Stimulated activated CD8-positive, alpha-beta memory T cell treated with anti-CD3 and anti-CD28 coated beads, Interleukin-15, amount 100 ng/mL, for 1 hour (primary cell): ENCODE measurements at places on chromosomes 12 and 14.

DNA sequence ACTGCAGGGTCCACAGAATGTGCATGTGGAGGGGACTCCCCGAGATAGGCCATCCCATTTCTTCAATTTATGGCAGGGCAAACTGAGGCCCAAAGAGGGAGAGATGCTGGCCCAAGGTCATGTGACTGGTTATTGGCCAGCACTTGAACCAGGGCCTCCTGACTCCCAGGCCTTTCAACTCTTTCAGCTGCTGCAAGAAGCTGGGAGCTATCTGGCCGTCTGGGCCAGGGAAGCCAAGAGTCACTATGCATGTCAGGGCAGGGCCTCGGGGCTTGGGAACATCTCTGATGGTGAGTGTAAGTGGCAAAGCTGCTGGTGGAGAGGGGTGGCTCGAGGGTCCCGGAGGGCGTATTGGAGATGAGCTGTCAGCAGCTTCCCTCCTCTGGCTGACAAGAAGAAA, 9.5 kb upstream of the LTBP2 start:
- no peak for DNase-seq

GRCh38 chr14:33924566-33925100, 26.2 kb downstream of the EGLN3 start:
- DNase-seq = no peak

GRCh38 chr14:69796797-69797500, at the start of gene SLC10A1:
Gene SLC10A1, minus strand, starts transcription at chr14:69797241. Its CDS starts 86 bp downstream, at chr14:69797155.
- no peak for DNase-seq

- no peak for DNase-seq
Measured at GRCh38 chr12:92105676-92106075, 40.0 kb downstream of the BTG1 start.

GRCh38 chr12:51661199-51661598, 70.2 kb downstream of the SCN8A start:
- DNase-seq = no peak

GRCh38 chr12:66541426-66541825, 137.4 kb downstream of the GRIP1 start:
- no peak for DNase-seq

GRCh38 chr12:10366875-10367274, 23.0 kb downstream of the KLRK1 start:
- no peak for DNase-seq

DNA sequence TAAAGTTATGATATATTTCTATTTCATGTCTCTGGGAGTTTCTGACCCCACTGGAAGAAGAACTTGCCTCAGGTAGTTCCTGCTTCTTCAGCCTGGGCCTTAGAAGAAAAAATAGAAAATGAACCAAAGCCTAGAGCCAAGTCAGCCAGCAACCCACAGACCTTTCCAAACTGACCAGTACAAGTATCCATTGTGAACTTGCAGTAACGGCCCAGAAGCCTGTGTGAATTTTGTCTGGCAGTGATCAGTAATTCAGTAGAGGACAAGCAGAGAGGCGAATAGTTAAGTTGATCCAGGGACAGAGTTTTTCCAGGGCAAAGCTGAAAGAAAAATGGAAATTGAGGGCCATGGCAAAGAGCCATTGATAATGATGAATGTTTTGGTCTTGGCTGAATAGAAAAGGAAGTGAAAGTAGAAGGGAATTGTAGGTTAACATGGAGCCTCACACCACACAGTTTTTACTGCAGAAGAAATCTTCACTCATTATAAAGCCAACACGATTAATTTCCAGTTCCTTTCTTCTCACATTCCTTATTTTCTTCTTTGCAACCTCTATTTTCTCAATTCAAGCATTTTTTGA, 311.8 kb downstream of the BTG1 start:
- no peak for DNase-seq
